ENCODE measurements at places on chromosomes 13 and 19. TPM values are rescaled to one million over a fixed set of nuclear protein-coding genes. Genes with fewer than 3 reads are reported as not detected.
A peak's percentile ranks its signal among the peaks of the same experiment; 100 is the strongest.

DNA sequence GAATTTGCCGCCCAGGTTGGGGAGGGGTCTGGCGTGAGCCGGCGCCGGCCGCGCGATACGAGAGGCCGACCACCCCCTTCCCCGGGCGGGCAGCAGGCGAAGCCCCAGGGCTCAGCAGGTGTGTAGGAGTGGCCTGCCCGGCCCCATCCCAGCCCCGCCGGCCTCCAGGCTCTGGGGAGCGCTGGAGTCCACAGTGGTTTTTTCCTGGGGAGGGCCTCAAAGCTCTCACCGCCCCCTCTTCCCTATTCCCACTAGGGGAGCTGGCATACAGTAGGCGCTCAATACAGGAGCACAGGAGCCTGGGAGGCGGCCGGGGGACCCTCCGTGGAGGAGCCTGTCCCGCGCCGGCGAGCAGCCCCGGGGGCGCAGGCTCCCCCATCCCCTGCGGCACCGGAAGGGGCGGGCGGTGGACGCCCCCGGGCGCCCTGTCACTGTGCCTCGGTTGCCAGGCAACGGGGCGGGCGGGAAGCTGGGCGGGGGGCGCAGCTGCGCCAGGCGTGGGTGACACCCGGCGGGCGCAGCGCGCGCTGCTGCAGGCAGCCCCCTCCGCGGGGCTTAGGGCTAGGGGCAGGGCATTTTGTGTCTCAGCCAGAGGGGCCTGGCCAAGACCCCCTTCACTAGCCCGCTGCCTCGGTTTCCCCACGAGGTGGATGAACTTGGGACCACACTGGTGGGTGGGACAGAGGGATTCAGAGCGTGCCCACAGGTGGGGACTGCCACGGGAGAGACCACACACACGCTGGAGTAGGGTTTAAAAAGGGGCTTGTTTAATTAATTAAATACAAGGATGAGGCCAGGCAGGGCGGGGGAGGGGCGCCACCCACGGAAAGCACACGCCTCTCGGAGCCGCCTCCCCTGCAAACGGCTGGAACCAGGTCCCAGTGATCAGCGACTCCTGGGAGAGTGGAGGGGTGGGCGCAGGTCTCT is 3.6 kb upstream of the REXO1 start:
- no peak for DNase-seq

DNA sequence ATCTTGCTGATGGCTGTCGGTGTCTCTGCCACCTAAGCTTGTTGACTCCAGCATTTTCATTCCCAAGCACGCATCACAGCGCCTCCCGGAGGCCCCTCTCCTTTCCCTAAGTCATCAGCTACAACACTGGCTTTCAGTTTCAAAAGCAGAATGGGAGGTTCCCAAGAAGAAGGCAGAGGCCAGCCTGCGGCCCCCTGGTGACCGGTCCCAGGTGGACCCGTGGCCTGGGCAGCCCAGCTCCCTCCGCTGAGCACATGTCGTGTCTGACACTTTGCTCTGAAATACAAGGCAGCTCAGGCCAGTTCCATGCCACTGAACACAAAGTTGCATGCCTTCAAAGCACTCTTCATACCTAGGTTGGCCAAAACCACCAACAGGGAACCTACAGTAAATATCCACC is 8.5 kb downstream of the MLLT1 start:
- DNase-seq, result no peak

TUBB4A gene
- not detected for total RNA-seq

- no peak for DNase-seq
Measured at GRCh38 chr19:44749292-44749691, 784 bp downstream of the BCL3 start.

INSL3 gene
- not detected for total RNA-seq

AXL gene
- total RNA-seq, result 224 TPM

- DNase-seq, result no peak
Measured at GRCh38 chr13:39253774-39254173, 215.5 kb downstream of the NHLRC3 start.

- DNase-seq, result peak; percentile 31
Measured at GRCh38 chr19:16836115-16837034, 7.2 kb downstream of the SIN3B start.

DNA sequence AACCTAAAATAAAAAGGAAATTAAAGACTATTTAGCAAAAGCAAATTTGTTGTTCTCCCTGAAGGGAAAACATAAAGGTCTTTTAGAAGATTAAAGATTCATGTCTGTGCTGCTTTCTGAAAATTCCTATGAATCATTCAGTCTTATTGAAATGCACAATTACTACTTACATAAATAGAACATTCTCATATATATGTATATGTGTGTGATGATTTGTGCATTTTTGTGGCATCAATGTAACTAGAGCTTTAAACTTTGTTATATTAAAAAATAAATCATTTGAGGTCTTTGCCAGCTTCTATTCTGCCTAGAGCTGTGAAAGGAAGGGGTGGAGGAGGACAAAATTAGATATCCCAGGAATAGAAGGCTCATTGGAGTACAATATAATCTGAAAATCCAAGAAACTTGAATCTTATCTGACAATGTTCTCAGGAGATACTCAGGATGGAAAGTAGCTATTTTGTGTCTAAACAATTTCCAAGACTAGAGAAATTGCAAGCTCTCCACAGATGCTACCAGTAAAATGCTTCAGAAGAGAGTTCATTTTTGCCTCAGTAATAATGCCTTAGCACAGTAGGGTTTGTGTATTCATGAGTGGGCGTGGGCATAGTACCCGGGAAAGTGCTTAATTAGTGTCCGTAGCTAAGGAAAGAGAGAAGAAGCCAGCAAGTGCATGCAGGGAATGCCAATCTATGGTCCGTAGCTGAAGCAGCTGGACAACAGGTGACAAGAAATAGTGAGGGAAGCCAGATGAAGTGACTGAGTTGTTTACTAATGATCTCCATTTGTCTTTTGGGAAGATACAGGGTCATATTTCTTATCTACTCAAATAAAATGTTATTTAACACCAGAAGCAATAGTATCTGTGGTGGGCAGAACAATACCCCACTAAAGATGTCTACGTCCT is 395.5 kb upstream of the NBEA start:
- DNase-seq, result no peak

ADGRE1 gene
- total RNA-seq, result 0.16 TPM

DNA sequence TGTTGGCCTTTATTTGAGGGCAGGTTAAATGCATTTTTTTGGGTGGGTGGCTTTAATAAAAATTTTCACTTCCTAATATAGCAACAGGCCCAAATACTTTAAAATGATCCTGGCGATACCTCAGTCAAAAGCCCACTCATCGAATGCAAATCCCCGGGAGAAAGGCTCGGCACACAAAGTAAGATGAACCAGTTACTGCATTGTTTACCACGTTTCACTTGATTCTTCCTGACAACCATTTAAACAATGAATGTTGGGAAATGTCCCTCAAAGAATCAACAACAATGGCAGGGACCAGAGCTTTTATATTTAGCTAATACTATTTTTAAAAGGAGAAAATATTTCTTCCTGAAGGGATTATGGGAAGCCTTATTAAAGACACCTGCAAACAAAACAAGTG is 187.7 kb downstream of the ABCC4 start:
- DNase-seq, result no peak

DNA sequence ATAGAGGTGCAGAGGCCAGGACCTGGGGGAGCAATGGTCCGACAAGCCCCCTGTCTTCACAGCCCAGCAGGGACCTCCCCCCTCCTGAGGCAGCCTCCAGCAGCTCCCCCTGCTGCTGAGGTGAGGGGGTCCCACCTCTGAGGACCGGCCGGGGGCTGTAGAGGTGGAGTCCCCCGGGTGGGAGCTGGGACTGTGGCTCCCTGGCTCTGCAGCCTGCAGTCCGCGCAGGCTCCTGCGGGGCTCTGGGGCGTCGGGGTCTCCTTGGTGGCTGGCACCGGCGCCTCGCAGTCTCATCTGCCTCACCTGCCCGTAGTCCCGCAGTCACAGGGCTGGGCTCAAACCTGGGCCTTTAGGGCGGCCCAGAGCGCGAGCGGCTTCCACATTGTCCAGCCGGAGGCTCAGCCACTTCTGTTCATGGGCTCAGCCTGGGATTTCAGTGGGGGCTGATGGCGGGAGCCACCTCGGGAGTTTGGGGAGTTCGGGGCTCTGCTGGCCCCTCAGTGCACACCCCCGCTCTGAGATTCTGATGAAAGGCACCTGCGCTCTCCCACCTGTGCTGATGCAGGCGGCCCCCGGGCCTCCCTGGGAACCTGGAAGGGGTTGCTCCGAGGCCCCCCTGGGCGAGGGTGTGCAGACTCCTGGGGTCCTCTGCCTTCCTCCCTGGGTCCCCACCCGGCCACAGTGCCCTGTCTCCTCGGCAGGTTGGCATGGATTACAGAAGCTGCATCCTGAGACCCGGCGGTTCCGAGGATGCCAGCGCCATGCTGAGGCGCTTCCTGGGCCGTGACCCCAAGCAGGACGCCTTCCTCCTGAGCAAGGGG is 7.0 kb upstream of the ZNF554 start:
- DNase-seq, result no peak

GRCh38 chr13:40153516-40153915 is 498.1 kb downstream of the COG6 start:
- no peak for DNase-seq

- no peak for DNase-seq
Measured at GRCh38 chr19:49837009-49837310, 14.0 kb upstream of the PTOV1 start.

DNA sequence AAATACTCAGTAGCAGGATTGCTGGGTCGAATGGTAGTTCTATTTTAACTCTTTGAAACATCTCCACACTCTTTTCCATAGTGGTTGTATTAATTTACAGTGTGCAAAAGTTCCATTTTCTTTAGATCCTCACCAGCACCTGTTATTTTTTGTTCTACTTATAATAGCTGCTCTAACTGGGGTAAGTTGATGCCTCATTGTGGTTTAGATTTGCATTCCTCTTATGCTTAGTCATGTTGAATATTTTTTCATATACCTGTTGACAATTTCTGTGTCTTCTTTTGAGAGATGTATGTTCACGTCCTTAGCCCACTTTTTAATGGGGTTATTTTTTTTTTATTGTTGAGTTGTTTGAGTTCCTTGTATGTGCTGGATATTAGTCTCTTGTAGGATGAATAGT is 144.6 kb downstream of the NBEA start:
- no peak for DNase-seq

NEK3 gene
- total RNA-seq, result 8.7 TPM

ACER1 gene
- total RNA-seq, result not detected

DNA sequence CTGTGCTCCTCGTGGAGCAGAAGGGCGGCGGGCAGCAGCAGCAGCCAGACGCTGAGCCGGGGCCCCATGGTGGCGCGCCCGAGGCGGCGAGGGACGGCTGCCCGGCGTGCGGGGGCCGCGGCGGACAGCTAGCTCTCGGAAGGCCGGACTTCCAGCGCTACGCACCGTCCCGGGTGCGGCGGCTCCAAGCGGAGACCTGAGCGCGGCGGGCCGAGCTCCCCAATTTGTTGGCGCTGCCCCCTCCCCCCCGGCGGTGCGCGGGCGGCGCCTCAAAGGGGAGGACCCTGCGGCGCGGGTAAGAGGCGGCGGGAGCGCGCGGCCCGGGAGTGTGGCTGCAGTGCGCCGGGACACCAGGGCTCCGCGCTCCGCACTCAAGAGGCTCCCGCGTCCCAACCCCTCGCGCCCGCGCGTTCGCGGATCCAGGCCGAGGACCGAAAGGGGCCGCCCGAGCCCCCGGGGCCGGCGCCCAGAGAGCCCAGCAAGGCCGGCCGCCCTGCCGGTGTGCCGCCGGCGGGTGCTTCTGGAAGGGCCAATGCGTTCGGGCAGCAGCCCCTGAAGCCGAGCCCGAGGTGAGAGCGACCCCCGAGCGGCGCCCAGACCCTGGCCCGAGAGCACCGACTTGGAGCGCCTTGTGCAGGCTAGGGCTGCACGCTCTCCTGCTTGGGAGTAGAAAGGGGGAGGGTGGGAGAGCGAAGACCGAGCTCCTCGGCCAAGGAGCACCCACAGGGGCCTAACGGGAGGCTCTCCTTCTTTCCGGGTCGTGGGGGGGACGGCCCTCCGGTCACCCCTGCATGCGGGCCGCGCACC is at the start of the genes COL4A1 and COL4A2:
Gene COL4A1, minus strand, starts transcription at position 198 of the 807 bp plus-strand sequence. Its CDS starts 130 bp downstream, at position 68.
Gene COL4A2, plus strand, starts transcription at position 325 of the 807 bp plus-strand sequence. CDS start 620 bp downstream, outside the sequence.
- peak; percentile 80 for DNase-seq

MRPL54 gene
- total RNA-seq, result 52.7 TPM

DNA sequence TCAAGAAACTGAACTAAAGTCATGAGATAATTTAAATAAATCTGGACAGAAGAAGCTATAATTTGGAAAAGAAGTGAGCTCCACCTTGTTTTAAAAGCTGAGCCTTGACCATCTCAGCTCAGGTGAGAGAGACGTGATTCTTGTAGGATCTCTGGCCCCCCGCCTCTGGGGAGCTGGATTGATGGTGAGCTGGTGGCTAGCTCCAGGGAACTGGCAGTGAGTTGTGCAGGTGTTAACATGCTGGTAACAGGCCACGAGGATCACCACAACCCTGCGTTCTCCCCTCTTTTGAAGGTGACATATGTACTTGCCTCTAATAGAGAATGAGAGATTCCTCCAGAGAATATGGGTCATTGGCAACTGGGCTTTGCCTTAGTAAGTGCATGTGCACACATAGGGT is 485.1 kb downstream of the IRS2 start:
- DNase-seq, result no peak

- peak; percentile 37 for DNase-seq
Measured at GRCh38 chr13:113118261-113119021, 4.2 kb upstream of the F10 start.

PDE4C gene
- not detected for total RNA-seq

GIPC3 gene
- total RNA-seq, result 9.2 TPM

- DNase-seq, result no peak
Measured at GRCh38 chr13:114027826-114028225, 54.0 kb upstream of the C13orf46 start.

DNA sequence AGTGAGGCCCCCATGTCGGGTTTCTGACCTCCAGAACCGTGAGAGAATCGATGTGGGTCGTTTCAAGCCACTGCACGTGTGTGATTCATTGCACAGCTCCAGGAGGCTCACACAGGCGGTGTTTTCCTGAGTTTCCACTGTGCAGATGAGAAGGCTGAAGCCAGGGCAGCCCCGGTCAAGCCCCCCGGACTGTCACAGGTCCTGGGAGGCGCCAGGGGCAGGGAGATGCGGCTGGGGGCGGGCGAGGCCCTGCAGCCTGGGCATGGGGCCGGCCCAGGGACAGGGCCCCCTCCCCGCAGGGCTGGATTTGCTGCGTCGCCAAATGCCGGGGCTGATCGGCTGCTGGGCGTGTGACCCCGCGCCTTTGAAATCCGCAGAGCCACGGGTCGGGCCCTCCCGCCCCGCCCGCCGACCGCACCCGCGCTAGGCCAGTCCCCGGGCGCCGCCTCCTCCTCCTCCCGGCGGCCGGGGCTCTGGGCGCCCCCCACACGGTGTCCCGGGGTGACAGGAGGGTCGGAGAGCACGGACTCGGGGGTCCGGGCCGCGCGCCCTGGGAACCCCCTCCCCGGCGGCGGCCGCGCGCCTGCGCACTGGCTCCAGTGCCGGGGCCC is 9.9 kb upstream of the MKNK2 start:
- DNase-seq, result peak; percentile 67

ARHGEF7 gene
- total RNA-seq, result 72.5 TPM

SPART gene
- 94.7 TPM for total RNA-seq
